ENCODE measurements at places on chromosomes 6 and 20.

GRCh38 chr6:25192590-25193459, 86.3 kb upstream of the CARMIL1 start:
- no peak for DNase-seq

DNA sequence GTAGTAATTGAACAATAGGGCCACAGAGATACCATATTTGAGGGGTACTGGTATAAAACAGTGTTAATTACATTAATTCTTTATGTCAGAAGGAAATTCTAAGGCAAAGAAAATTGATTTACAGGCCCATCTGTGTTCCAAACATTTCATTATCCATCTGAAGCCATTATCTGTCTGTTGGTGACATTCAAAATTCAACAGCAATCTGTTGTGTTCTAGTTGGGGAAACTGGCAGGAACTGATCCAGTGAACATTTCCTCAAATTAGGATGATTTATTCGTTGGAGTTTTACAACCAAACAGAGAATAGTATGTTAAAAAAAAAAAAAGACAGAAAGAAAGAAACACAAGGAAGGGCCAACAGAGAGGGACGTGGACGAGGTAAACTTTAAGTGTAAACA, 30.1 kb downstream of the HEBP2 start:
- DNase-seq = no peak

DNA sequence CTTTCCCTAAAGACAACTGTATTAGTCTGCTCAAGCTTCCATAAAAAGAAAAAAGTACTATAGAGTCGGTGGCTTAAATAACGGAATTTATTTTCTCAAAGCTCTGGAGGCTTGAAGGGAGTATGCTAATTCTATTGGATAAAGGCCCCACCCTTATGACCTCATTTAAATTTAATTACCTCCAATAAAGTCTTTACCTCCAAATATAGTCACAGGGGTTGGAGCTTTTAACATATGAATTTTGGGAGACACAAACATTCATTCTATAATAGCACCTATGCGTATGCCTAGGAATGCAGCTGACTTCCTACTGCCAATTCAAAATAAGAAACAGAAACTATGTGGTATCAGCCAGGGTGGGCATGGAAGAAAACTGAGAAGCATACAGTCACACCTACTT, 25.4 kb downstream of the KIAA0319 start:
- no peak for DNase-seq

- DNase-seq = no peak
These were observed 367.1 kb downstream of the PKHD1 start for GRCh38 chr6:51720327-51720726.

DNA sequence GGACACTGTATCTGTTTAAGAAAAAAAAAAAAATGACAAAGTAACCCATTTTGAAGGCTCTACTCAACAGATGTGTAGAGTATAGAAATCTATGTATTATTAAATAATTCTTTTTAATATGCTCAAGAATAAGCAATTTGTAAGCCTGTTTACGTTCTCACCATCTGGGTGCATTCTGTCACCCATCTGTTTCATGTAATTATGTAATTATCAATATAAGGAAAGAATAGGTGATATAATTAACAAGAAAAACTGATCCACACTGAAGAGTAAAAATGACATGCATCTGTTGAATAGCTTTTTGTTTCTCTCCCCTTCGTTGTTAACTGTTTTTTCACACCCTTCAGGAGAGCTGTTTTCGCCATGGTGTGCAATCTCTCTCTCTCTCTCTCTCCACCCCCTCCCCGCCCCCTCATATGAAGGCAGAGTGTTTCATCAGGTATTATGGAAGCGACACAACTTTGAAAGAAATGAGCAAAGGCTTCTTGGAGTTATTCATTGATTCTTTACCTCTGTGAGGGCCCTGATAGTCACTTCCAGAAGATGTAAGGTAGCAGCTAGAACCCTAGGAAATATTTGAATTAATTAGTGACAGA, 154.3 kb upstream of the INSM1 start:
- no peak for DNase-seq

GRCh38 chr20:43941476-43942200, 27.0 kb downstream of the TOX2 start:
- peak; percentile 55 for DNase-seq

GRCh38 chr6:161462148-161462547, 188.3 kb upstream of the AGPAT4 start:
- no peak for DNase-seq

- DNase-seq = no peak
These were observed 219.5 kb upstream of the JAG1 start for GRCh38 chr20:10893321-10893720.

GRCh38 chr6:10964684-10965083, 77.8 kb downstream of the SYCP2L start:
- peak; percentile 46 for DNase-seq

DNA sequence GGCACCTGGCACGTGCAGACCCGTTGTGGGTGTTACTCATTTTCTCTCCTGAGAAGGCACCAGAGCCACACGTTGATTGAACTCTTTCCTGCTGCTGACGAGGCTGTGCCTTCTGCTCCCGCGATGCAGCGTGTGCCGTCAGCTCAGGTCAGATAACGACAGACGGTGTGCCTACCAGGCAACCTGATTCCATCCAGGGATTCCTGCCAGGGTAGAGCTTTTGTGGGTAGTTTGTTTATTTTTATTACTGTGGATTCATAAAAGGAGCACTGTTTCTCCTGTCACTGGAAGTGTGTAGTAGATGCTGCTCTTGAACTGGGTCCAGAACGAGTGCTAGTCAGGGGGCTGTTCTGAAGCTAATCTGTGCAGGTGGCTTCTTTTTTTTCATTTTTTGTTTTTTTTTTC, 20.7 kb downstream of the PRPF6 start:
- no peak for DNase-seq

DNA sequence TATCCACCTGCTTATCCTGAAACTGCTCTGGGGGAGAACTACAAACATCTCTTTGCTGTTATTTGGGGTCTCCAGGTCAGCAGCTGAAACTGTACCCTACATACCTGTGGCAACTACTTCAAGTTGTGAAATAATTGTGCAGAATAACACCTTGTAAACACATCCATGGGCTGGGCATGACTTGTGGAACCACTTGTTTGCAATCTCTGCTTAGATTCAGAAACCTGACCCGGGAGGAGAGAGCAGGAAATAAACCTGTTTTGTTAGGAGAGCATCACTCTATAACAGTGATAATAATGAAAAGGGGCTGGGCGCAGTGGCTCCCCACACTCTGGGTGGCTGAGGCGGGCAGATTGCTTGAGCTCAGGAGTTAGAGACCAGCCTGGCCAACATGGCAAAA, 183.1 kb downstream of the NFATC2 start:
- DNase-seq = no peak

- DNase-seq = no peak
These were observed 631 bp downstream of the PLCB1 start for GRCh38 chr20:8132484-8133309.

DNA sequence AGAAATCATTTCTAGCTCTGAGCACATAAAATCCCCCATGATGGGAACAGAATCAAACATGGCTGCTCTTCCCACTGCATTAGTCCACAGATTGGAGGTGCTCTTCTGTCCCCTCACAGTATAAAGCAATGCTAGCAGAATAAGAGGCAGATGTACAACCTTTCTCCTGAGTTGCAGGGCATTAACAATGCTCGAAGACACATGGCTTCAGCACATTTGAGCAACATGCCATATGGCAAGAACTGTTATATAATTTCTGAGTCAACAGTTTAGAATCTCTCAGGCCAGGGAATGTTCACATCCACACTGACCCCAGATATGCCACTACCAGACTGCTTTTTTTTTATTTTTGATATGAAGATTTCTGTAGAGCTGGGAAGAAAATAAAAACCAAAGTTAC, 119.6 kb downstream of the KIF13A start:
- no peak for DNase-seq
